ENCODE measurements at places on chromosomes 1 and 21.

DNA sequence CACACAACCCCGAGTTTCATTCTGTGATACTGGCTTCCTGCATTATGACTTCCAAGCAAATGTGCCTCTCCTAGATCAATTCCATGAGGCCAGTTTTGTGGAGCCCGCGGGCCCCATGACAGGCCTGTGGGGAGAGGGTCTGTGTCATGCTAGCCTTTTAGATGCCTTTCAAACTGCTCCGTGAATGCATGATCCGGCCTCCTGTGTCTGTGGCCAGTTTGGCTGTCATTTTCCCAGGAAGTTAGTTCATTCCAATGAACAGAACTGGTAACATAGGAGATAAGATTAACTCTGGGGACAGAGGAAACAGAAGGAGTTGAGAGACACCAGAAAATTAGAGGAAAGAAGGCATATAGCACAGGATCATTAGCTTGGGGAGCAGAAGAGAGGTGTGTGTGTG is 3.2 kb downstream of the FNDC7 start:
- DNase-seq = no peak

DNA sequence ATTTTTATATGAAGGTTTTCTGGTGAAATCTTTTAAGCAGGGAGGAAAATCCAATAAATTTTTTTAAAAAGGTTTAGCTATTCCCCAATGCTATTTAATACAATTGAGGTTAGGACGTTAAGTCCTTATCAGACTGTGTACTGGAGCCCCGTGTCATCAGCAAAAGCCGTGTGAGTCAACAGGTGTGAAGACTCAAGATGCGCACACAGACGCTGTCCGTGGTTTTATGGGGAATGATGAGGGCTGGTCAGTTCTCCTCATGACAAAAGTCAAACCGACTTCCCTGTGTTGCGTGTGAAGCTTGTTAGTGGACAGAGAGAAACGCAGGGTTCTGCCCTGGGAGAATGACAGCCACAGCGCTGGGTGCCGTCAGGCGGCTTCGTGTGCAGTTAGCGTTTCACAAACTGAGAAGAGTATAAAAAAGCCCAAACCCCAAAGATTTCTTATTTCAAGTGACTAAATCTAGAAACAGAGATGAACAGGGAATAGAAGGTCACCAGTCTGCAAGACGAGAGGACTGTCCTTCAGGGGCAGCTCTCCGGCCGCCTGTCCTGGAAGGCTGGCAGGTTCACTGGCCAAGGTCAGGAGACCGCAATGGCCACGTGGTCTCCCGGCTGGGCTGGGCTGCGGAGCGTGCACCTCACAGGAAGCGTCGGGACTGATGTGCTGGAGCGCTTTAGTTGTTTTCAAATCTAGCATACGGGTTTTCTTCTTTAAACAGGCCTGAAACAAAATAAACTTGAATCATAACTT is 22.4 kb downstream of the PTTG1IP start:
- DNase-seq = no peak

- DNase-seq = peak; percentile 36
Observed at GRCh38 chr1:247548769-247549182, at the start of gene GCSAML. Gene GCSAML (plus strand): TSS chr1:247549134. CDS start chr1:247549192, 58 bp downstream.

DNA sequence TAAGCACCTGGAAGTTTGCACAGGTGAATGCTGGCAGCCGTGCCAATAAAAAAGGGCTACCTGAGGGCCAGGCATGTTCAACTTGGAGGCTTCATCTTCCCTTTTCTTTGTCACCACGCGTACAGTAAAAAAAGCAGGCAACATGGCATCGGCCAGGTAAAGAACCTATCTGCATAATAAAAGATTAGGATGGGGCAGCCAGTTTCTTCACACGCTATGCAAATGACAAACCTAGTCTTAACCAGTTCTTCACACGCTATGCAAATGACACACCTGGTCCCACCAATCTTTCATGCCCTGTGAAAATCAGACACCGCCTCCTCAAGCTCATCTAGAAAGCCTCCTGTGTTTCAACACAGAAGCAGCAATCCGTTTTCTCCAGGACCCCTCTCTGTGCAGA is 413.4 kb downstream of the HLX start:
- no peak for DNase-seq

GRCh38 chr1:17976854-17977253 is 130.7 kb upstream of the IGSF21 start:
- DNase-seq = no peak

GRCh38 chr1:116311756-116312680 is 61.0 kb upstream of the ATP1A1 start:
- no peak for DNase-seq

DNA sequence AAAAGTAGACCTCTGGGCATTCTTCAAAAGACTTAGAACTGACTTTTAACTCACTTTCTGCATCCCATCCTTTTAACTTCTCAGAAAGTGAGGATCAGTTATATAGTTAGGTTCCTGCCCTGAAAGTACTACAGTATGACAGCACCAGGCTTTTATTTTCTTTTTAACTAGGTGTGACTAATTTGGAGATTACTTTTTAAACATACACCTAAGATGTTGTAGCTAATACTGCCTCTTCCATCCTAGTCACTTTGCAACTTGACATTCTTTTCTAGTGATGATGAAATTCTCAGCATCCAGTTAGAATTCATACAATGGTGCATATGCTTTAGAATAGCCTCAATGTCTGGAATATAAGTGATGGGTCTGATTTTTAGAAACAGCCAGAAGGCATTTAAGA is 24.6 kb downstream of the RUNX1 start:
- no peak for DNase-seq

DNA sequence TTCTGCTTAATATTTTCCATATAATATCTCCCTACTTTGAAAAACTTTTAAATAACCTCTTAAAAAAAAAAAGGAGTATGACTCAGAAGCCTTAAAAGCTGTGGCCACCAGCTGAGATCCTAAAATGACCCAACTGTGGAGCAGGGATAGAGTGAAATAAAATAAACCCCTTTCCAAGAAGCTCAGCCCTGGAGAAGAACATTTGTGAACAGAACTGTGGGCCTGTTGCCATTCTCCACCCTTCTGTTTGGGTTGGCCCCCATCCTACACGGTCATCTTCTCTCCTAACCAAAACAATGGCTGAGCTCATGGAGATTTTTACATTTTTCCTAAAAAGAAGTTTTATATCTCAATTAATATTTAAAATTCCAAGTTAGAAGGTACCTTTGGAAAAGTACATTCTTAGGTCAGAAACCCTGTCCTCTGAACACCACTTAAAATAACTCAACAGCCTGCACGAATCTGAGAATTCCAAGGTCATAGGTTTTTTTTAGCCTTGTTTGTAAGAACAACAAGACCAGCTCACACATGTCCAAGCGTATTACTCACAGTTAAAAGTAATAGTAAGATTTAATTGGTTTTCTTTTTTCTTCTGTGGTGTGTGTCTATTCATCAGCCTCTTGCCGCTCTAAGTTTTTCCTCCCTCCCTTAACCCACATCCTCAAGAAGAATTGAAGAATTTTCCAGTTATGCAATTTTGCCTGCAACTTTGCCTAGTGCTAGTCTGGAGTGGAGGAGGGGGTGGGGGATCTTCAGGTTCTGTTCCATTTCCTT is 107.7 kb upstream of the ERRFI1 start:
- no peak for DNase-seq

GRCh38 chr1:91981996-91982609 is 32.9 kb downstream of the BRDT start:
- DNase-seq = no peak

- DNase-seq = no peak
Observed at GRCh38 chr1:22607154-22607553, 29.3 kb upstream of the C1QA start.

GRCh38 chr1:112044745-112045144 is 55.3 kb upstream of the KCND3 start:
- no peak for DNase-seq

GRCh38 chr1:118013336-118013735 is 83.8 kb downstream of the WDR3 start:
- no peak for DNase-seq

DNA sequence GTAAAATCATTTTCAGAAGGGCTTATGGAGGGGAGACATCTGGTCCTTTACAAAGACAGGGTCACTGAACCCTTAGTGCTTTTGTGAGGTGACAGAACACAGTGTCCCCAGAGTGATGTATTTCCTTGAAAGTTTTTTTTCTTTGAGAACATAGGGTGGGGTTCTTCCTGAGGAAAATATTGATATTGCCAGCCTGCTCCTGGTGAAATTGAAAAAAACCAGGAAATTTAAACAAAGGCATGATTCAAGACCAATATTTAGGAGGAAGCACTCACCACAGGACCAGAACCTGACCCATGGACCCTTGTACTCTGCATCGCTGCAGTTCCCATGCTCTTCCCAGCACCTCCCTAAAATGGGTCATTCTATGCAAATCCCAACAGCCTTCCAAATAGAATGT is 63.7 kb downstream of the ST6GALNAC3 start:
- no peak for DNase-seq

DNA sequence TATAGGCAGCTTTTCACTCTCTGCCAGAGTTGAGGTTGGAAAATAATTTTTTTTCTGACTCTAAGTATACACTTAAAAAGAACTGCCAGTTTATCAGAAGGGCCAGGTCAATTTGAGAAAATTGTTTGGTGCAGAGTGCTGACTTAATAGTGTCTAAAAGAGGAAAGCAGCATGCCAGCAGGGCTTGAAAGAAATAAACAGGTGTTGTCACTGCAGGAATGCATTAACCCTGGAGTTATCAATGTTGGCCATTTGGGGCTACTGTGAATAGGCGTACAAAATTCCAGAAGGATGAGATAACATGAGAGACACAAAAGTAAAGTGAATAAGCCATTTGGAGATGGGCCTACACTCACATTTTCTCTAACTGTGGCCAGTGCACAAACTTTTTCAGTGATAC is 220.6 kb upstream of the PLD5 start:
- DNase-seq = no peak

DNA sequence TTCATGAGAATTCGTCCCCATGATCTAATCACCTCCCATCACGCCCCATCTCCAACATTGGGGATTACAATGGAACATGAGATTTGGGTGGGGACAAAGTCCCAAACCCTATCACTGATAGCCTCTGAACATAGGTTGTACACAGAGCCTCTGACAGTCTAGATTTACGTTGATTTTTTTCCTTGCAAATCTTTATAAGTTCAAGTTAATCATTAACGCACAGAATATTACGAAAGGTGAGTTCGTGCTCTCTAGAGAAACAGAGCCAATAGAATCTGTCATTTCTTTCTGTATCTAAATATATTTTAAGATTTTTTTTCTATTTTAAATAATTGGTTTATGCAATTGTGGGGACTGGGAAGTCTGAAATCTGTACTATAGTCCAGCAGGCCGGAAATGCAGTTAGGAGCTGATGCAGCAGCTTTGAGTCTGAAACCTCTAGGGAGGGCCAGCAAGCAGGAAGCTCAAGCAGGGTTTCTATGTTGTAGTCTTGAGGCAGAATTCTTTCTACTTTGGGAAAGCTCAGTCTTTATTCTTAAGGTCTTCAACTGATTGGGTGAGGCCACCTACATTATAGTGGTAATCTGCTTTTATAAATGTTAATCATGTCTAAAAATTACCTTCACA is 61.0 kb downstream of the SELENOF start:
- DNase-seq = no peak

DNA sequence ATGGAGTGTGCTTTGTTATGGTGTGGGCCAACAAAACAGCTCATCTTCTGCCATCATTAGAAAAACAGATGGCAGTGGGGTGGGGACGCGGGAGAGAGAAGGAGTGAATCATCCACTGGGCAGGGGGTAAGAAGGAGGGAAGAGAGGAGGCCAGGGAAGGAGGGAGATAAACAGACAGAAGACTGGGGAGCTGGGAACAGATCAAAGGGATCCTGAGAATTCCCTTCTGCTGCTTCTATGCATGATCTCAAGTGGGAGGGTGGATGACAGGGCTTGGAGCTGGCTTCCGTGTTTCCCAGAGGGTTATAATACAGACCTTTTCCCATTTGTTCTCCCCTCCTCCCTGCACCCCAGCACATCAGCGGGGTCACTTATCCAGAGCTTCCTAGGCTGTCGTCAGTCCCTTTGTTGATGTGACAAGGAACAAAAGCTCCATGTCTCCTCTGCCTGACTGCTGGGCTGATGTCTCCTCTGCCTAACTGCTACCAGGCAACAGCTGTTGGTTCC is 338.6 kb downstream of the PAPPA2 start:
- DNase-seq = no peak

GRCh38 chr1:162075862-162076261 is 6.4 kb downstream of the NOS1AP start:
- DNase-seq = no peak

DNA sequence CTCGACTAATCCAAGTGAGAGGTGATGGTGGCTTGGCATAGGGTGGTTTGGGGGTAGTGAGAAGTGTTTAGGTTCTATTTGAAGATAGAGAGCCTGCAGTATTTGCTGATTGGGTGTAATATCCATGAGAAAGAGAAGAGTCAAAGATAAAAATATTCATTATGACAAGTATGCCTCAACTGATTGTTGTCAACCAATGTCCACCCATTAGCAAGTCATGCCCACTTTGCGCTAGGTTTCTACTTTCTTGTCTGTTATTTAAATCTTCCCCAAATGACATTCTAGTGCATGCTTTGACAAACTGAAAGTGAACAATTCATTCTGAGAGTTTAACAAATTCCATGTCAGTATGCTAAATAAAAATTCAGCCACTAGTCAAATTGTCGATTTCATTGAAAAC is 3.8 kb upstream of the XCL1 start:
- no peak for DNase-seq

GRCh38 chr1:115183721-115184259 is 94.5 kb upstream of the TSPAN2 start:
- DNase-seq = no peak

DNA sequence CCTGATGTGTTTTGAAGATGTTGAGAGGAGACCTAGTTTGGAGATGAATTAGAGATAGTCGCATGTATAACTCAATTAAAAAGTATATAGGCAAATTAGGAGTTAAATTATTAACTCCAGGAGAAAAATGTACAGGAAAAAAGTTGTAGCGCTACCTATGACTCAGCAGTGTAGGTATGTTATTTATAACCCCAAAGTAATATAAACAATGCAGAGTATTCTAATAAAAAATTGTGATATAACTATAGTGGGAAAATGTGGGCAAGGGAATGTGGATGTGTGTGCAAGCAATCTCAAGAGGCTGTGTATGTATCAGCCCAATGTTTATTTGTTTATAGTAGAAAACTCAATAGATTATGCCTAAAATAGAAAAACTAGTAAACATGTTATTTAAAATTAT is 144.5 kb downstream of the BRINP2 start:
- no peak for DNase-seq

DNA sequence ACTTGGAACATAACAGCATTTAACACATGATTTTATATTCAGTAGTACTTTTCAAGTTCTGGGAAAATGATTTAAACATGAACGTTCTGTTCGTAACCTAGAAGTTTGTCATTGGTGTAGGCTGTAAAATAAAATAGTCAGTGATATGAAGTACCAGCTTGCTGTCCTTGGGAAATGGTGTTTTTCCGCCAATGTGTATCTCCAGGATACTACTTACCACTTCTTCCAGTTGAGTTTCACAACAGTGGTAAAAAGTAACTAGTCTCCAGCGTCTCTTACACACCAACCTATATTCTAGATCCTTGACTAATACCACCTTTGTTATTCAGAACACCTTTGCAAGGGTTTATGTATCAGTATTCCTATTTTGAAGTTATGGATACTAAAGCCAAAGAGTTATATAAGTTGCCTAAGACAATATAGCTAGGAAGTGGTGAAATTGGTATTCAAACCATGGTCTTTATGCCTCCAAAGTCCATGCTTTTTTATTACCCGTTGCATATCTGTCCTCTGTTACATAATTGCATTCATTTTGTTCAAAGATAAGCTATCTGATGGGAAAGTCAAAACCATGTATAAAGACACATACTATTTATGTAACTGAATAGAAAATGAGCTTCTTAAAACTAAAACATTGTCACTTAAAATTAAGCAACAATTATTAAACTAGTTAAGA is 43.1 kb downstream of the HOOK1 start:
- DNase-seq = no peak

- DNase-seq = peak; percentile 32
Observed at GRCh38 chr1:236063919-236064673, 794 bp downstream of the NID1 start.

Measured in activated CD4-positive, alpha-beta T cell treated with anti-CD3 and anti-CD28 coated beads for 48 hours (primary cell).